NCI-H774 (cell line): ENCODE measurements at places on chromosomes 6 and 20.

GRCh38 chr6:115570331-115570730, 490.4 kb downstream of the FRK start:
- DNase-seq = no peak

DNA sequence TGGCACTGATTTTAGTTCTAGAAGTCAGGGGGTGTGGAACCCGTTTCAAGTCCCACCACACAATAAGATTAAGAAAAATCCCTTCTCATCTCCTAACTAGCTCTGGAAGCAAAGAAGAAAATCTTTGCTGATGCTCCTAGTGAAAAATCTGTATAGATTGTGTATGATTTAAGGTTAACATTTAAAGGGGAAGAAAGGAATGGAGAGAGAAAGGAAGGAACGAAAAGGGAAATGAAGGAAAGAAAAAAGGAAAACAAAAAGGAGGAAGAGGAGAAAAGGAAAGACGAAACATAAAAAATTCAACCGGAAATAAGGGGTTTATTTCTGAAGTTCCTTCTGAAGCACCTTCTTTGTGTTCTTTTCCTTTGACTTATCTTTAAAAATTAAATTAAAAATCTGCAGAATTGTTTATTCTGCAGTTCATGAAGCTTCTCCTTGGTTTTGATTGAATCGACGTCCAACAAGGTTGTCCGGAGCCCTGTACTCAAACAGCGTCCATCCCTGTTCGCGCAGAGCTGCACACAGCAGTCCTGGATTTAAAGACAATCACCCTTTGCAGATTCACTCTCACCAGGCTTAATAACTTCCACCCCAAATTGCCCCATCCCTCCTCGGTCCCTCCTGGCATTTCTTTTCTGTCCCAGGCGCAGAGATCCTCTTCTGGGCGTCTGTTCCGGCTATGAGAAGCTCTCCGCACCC, 1.6 kb upstream of the TFAP2B start:
- no peak for DNase-seq

GRCh38 chr6:157892363-157892877, 69.4 kb downstream of the SNX9 start:
- no peak for DNase-seq

- DNase-seq = no peak
Measured at GRCh38 chr20:6583134-6583738, 184.2 kb upstream of the BMP2 start.

DNA sequence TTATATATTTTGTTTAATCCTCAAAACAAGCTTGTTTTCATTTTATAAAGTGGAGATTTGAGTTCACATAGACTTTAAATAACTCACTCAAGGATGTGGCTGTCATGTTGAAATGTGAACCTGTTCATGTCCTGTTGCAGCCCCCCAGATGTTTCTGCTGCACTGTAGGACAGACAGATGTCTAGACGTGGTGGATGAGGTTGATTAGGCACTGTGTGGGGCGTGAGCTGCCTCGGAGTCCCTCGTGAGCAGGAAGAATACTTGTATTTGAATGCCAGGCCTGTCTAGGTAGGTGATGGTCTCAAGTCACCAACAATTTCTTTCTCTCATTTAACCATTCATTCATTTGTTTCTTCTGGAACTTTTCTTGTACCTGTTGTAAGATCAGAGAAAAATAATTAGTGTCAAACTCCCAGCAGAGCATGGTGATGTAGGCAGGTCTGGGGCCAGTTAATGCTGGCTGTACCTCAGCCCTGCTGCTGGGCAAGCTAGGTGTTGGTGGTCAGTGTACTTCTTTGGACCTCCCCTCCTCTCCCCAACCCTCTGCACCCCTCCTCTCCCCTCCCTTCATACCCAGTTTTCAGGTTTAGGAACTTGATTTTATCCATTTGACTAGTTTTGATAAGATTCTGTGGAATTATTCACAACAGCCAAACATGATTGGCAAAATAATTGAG, 34.0 kb downstream of the AFDN start:
- DNase-seq = no peak

DNA sequence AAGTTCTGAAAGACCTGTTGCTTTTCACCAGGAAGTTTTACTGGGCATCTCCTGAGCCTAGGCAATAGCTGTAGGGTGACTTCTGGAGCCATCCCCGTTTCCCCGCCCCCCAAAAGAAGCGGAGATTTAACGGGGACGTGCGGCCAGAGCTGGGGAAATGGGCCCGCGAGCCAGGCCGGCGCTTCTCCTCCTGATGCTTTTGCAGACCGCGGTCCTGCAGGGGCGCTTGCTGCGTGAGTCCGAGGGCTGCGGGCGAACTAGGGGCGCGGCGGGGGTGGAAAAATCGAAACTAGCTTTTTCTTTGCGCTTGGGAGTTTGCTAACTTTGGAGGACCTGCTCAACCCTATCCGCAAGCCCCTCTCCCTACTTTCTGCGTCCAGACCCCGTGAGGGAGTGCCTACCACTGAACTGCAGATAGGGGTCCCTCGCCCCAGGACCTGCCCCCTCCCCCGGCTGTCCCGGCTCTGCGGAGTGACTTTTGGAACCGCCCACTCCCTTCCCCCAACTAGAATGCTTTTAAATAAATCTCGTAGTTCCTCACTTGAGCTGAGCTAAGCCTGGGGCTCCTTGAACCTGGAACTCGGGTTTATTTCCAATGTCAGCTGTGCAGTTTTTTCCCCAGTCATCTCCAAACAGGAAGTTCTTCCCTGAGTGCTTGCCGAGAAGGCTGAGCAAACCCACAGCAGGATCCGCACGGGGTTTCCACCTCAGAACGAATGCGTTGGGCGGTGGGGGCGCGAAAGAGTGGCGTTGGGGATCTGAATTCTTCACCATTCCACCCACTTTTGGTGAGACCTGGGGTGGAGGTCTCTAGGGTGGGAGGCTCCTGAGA, at the start of gene HFE:
Gene HFE (plus strand): TSS at position 146 of the 832 bp plus-strand sequence. CDS start 12 bp downstream, at position 158.
- DNase-seq = peak; percentile 2

GRCh38 chr6:79403086-79403485, 134.1 kb downstream of the LCA5 start:
- DNase-seq = no peak

- DNase-seq = peak; percentile 6
Measured at GRCh38 chr6:24524805-24525204, 30.0 kb downstream of the ALDH5A1 start.

GRCh38 chr6:100116411-100117194, 122.6 kb upstream of the MCHR2 start:
- DNase-seq = peak; percentile 93

DNA sequence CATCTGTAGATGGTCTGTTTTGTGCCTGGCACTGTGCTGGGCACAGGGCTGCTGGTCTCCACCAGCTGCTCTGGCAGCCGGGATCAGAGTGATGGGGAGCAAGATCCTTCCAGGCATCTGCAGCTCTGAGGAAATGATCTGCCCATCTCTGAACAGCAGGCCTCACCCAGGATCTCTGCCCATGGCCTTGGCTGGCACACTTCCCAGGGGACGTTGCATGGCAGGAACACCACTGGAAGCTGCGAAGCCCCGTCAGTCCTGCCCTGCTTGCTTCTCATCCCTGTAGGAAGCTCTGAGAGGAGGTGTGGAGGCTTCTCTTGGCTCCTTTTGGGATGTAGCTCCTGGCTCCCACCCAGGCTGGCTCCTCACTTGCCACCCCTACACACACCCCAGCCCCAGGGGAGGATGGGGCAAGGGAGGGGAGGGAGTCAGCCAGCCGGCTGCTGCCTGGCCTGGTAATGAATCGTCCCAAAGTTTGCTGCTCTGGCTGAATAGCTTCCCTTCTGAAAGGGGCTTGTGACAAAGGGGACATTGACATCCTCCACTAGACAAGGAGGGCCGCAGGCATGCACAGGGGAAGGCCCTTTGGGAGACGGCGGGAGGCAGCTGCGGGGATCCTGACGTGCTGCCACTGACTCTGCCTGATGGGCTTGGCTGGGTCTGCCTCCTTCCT, 108.9 kb downstream of the VEGFA start:
- DNase-seq = no peak

DNA sequence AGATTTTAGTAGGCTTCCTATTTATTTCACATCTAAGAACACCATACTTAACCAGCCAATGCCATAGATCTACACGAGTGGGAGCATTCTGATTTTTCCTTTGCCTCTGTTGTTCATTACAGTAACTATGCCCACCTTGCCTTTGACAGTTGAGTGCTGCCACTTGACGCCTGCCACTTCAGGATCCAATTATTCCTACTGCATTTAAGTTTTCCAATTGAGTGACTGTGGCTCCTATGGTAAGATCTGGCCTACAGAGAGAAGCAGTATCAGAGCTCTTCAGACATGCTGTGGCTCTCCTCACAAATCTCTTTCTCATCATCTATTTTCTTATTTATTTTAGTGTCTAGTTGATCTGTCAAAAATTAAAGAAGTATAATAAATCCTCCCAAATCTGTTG, 403.0 kb upstream of the SPTLC3 start:
- no peak for DNase-seq

- DNase-seq = peak; percentile 40
Measured at GRCh38 chr6:14292119-14292518, 174.5 kb downstream of the CD83 start.

DNA sequence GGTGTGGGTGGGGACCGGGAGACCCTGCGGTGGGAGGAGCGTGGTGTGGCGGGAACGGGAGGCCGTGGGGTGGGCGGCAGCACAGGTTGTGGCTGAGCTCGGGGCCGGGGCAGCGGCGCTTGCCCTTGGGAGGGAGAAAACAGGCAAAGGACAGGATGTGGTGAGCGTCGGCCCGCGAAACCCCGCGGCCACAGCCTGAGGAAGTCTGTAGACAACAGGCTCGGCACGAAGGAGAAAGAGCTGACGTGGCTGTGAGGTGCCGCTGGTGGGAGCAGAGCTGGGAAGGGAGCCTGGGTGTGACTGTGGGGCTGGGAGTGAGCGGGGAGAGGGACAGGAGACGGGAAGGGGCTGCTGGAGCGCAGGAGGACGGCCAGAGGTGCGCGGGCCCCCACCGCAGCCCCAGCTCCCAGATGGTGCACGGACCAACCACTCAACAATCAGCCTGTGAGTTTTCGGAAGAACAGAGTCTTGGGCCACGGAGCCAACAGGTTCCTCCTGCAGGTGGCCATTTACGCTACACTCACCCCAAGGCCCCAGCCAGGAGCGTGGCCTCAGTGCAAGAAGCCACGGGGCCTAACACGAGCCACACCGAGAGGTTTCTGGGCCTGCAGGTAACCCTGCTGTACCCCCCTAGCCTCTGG, 202.8 kb downstream of the DLL1 start:
- DNase-seq = no peak

GRCh38 chr6:126181173-126181741, 158.7 kb upstream of the CENPW start:
- no peak for DNase-seq

DNA sequence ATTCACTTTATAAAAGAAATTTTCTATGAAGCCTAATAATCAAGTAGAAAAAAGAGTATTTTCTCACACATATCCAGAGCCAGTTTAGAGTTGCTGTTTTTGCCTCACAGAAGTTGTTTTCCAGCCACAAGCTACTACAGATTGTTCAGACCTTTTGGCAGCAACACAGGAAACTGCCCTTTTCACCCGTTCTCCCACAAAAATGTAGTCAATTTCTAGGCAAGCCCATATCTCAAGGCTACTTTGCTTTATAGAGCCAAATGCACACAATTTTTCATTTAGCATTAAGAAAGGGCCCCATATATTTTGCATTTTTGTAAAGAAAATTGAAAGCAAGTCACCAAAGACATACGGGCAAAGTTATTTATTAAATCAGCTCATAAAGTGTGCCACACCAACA, 49.5 kb downstream of the EPB41L2 start:
- no peak for DNase-seq

GRCh38 chr6:164859816-164860215, 449.6 kb downstream of the C6orf118 start:
- no peak for DNase-seq

GRCh38 chr6:40998661-40999060, 40.4 kb downstream of the UNC5CL start:
- no peak for DNase-seq

DNA sequence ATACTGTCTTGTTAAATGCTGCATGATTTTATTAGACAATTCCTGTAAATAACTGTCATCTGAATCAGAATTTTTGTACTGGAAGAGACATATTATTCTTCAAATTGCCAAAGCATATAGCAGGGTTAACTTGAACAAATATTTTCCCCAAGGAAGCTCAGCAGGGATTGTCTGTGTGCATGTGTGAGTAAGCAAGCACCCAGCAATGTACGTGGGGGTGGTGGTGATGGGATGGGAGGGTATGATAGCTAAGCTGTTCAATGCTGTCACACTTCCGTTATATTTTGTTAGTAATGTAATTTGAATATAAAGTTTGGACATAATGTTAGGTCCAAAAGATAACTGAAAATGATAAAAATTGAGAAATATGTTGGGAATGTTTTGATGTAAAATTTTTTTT, 118.1 kb downstream of the MYB start:
- DNase-seq = no peak

- no peak for DNase-seq
Measured at GRCh38 chr6:157358287-157358686, 22.7 kb upstream of the ZDHHC14 start.

DNA sequence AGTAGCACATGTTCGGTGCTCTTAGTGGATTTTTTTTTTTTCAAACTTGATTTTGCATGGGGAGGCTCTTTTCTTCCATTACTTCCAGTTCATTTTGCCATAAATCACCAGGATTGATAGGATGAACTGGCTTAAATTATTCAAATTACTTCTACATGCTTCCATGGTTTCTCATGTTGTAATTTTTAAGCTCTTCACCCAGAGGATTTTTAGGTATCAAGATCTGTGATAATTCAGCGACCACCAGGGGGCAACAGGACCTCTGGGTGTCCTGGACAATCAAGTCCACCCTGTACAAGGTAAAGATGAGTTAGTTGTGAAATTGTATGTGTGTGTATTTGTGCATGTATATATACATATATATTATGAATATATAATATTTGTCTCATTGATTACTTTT, 4.2 kb upstream of the EPHA7 start:
- peak; percentile 68 for DNase-seq

- peak; percentile 3 for DNase-seq
Measured at GRCh38 chr6:36387440-36388303, at the start of gene ETV7. ETV7 (minus strand) TSS chr6:36387669; CDS start chr6:36387541, 128 bp downstream.
